ENCODE measurements at places on chromosomes 7 and 10.
A peak's percentile ranks its signal among the peaks of the same experiment; 100 is the strongest.

DNA sequence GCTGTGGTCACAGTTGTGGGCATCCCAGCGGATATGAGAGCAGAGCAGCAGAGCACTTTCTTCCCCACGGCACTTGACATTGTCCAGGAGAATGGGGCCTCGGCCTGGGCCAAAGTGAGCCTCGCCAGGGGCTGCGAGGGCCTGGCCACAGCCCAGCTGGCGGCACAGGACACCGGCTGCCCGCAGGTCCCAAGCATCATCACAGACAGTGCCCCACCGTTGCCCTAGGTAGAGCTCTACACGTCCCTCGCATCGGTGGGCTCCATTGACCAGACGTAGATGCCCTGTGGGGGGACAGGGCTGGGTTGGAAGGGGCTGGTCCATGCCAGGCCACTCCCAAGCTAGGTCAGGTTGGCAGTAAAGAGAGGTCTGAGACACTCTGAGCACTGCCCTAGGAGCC, 19.4 kb downstream of the SSC4D start:
- DNase-seq = no peak

DNA sequence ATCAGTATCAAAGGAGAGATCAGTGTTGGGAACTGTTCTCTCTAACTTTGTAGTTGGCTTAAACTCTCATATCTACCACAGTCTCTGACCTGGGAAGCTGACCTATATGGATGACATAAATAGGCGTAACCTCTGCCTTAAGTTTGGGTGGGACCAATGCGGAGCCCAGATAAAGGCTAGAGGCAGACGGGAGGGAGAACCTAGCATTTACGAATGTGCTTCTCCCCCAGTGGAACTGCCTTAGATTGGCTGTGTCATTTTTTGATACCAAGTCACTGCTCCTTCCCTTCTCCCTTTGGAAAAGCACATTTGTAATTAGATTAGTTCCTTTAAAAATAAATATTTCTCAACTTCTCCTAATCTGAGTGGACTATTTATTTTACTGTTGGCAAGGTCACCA, 23.7 kb upstream of the LRRN3 start:
- DNase-seq = no peak

DNA sequence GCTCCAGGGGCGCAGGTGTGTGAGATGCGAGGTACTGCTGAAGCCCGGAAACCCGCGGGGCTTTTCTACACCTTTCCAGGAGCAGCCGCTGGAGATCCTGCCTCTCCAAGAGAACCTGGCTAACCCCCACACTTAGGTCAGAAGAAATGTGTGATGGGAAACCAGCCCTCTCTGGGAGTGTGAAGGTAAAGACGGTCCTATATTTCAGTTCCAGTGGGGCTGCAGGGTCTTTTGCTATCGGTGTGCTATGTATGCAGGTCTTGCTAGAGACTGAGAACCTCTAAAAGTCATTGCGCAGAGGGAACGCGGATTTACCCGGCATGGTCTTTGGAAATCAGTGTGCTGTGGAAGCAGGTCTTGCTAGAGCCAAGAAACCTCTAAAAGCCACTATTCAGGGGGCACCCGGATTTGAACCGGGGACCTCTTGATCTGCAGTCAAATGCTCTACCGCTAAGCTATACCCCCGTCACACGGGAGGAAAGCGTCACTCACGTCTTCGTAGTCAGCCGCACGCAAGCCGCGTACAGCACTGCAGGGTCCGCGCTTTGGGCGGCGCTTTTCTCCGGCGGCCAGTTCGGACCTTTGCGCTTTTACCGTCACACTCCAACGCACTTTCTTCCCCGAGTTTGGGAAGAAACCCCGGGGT, 46.0 kb downstream of the ZNF777 start:
- peak; percentile 59 for DNase-seq

- DNase-seq = no peak
Measured at GRCh38 chr7:77367976-77368375, 48.2 kb downstream of the GSAP start.

DNA sequence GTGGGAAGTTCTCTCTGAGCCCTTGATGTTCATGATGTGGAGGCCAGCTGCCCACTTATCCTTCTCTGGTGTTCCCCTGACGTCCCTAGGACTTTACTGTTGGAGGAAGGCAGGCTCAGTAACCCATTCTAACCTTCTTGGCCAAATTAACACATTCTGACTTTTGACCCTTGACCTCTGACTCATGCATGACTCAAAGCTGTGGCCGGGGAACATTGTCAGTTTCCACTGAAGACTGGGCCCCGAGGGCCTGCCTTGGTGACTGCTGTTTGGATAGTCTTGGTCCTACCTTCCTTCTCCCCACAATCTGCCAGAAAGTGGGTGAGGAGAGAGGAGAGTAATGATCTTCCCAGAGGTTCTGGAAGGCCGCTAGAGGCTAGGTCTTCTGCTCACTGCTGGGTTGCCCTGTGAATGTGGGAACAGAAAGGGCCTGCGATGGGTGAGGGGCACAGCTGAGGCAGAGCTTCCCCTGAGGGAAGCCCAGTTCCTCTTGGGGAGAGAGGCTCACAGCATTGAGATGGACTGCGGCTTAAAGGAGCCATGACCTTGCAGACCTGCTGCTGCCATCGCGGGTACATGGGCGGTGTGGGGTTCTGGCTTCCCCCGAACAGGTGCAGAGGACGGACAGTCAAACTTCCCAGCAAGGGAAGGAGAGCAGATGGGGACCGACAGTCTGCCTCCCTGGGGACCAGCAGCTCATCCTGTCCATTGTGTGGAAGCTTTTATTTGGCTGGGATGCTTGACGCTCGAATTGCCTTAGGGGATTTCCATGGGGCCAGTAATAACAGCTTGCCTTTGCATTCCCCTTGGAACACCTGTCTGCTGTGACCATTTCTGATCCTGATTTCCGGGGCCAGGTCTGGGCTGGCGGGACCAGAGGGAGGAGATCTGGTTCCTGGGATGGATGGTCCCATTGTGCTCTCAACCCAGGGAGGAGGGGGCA, 43.8 kb downstream of the ADAMTS14 start:
- DNase-seq = no peak

GRCh38 chr7:29926741-29927140, 62.9 kb downstream of the SCRN1 start:
- no peak for DNase-seq

DNA sequence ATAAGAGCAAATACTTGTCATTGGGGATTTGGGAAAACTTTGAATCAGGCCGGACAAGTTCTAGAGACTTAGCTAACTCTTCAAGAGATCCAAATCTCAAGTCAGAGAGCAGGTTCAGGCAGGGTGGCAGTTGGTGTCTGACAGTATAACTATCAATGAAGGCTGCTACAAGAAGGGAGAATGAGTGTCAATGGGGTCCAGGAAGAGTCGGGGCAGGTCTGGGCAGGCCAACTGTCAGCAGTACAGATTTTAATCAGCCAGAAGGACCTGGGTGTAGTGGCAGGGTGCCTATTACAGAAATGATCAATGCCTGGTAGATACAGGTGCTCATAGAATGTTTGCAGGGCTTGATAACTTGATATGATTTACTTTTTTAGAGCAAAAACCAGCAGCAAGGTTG, 751.1 kb downstream of the GRM8 start:
- no peak for DNase-seq

GRCh38 chr10:73097305-73097670, 622 bp upstream of the P4HA1 start:
- DNase-seq = no peak

DNA sequence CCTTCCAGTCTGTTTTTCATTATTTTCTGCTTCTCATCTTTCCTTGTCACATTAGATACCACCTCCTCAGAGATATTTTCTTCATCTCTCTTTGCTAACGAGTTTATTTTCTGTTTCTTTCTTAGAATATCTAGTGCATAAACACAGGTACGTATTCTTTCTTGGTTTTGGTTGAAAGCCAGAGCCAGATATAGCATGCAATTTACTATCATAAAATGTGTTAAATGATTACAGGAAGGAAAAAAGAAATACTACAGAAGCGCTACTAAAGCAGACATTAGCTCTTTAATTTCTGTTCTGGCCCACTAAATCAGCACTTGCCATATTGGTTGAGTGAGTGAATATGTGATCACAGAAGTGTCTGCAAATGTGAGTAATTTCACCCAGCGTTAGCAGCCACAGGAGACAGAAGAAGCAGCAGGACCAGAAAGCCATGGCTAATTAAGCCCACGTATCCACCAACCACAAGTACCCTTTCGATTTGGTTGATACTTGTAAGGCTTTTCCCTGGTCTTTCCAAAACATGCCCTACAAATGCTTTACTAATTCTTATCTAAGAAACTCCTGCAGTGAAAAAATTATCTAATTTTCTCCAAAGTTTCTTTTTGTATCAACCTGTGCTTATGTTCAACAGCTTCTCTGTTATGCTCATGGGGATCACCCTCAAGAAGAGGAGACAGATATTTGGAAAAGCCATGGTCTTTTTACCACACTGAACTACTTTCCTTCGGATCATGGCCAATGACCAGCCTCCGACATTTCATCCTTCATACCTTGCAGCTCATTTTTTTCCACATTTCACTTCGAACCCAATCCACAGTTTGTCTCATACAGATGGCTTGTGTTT, 23.1 kb upstream of the MACC1 start:
- DNase-seq = no peak

DNA sequence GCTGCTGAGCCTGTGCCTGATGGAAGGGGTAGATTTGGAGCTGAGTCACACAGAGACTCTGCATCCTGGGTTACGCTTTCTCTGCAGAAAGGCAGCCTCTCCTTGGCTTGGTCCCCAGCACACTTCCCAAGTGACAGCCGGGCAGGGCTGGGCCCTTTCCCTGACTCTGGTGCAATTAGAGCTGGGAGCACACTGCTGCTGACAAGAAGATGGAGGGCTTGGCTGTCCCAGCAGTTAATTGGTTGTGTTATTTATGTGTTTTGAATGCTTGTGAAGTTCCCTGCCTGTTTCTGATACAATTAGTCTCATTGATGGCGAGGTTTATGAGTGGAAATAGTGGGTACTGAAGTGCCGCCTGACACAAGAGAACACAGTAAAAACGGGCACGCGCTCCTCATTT, 123.6 kb downstream of the TCERG1L start:
- DNase-seq = no peak

DNA sequence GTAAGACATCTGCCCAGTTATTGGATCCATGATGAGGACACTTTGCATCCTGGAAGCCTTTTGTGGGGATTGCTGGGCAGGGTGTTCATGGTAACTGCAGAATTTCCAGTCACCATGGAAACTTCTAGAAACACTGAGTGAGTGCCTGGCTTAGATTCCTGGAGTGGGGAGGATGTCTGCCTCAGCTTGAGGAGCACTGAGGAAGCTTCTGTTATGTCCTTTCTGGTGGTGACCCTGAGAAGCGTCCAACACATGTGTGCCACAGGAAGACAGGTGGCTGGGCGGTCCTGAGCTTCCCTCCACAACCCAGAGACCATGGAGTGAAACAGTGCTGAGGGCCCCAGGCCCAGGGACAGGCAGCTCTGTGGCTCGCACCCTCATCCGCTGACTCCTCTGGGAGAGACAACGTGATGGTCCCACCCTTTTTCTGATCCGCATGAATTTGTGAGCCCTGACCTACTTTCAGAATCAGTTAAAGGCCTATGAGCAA, 191.8 kb upstream of the CXCL12 start:
- DNase-seq = peak; percentile 58

DNA sequence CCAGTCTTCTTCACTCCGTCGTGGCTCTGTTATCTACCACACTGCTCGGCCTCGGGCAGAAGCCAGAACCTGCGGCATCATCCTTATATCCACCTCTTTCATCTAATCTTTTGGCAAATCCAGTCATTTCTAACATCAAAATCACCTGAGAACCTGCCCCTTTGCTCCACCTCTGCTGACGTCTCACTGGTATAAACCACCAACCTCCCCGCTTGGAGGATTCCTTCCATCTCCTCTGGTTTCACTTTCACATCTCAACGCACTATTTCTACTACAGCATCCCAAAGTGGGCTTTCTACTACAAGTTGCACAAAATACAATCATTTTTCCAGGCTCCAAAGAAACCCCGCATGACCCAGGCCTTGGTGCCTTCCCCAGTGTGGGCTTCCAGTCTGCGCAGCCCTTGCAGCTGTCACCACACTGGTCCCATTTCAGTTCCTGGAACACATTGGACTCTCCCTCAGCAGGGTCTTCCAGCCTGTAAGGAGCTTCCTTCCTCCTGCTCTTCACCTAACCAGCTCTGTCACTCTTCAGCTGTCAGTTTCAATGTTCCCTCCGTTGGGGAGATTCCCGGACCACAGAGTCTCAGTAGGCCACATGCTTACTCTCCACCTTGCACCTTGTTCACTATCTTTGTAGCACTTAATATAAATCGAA, 85.0 kb downstream of the PRKCQ start:
- DNase-seq = peak; percentile 70

DNA sequence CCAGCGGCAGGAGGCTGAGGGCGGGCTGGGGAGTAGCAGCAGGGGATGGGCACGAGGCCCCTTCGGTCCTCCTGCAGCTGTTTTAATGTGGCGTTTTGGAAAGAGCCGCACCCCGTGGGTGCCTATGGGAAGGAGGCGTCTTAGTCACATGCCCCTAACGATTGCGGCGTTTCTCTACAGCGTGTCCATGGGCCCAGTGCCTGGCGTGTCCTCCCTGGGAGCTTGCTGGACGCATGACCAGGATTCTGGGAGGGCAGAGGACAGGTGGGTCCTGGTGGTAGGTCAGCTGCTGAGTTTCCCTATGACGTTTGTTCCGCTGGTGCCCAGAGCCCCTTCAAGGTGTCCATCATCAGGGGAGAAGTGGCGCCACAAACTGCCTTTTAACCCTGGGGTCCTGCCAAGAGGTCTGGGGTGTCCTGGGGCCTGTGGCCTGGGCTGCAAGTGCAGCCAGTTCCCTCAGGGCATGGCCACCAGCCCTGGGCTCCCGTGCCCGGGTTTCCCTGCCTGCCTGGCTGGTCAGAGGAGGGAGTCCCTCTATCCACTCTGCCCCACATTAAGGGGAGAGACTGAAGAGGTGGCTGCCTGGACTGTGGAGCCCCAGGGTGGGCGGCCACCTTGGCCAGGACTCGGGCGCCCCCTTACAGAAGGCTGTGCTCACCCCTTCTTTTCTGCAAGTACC, 48.7 kb downstream of the PWWP2B start:
- no peak for DNase-seq

DNA sequence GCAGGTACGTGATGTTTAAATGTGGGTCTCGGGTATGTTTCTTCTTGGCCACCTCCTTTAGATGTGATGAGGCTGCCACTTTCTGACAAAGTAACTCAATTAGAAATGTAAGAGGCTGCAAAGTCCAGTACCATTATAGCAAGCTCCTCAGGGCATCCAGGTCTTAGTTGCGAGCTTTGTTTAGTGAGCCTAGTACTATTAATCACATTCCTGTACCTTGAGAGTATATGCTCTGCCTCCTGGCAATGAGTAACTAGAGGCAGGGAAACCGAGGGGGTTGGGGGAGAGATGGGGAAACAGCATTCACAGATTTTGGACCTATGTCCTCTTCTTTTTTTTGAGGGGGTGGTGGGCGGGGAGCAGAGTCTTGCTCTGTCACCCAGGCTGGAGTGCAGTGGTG, 131.8 kb downstream of the GFRA1 start:
- DNase-seq = no peak

GRCh38 chr7:13312307-13312706, 624.9 kb downstream of the ARL4A start:
- no peak for DNase-seq

GRCh38 chr7:70714506-70715038, 417.4 kb upstream of the GALNT17 start:
- no peak for DNase-seq

- DNase-seq = no peak
Measured at GRCh38 chr7:20284771-20285143, 45.9 kb upstream of the ITGB8 start.

- no peak for DNase-seq
Measured at GRCh38 chr10:3433988-3434387, 261.4 kb upstream of the PITRM1 start.

GRCh38 chr7:64667311-64667710, 1.4 kb downstream of the ZNF107 start:
- DNase-seq = no peak
